ENCODE measurements at places on chromosomes 1 and 21.
A peak's percentile ranks its signal among the peaks of the same experiment; 100 is the strongest.

GRCh38 chr1:28301368-28302174 is 27.3 kb upstream of the MED18 start:
- no peak for DNase-seq

DNA sequence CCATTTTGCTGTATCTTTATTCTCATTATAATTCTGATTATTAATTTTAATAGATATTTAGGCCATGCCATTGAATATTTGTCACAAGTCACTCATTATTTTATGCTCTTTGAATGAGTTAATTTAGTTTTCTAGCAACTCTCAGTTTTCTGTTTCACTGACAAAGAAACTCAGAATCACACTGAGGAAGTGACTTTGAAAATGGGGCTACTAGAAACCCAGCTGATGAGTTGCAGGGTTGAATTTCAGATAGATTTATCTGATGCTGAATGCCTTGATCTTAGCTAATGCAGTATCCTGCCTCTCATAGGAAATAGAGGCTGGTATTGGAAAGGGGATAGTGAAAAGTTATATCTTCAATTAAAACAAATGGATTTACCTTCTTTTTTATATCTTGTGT is 67.4 kb upstream of the PLA2G4A start:
- no peak for DNase-seq

- DNase-seq: no peak
Measured at GRCh38 chr1:86154571-86155050, 2.0 kb downstream of the COL24A1 start.

DNA sequence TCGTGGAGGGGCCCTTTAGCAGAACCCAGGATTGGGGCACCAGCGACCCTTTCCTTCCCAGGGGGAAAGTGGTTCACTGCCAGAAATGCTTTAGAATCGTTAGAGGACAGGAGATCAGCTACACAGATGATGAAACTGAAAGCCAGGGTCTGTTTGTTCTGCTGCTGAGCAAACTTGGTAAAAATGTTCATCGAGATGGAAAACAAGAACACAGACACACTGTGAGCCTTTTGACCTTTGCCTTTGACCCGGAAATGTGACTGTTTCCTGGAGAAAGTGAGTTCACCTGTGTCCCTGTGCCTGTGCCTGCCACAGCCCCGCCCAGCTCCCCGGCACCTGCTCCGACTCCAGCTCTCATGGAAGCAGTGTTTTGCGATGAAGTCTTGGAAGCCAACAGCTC is 234.3 kb downstream of the CAMTA1 start:
- no peak for DNase-seq

DNA sequence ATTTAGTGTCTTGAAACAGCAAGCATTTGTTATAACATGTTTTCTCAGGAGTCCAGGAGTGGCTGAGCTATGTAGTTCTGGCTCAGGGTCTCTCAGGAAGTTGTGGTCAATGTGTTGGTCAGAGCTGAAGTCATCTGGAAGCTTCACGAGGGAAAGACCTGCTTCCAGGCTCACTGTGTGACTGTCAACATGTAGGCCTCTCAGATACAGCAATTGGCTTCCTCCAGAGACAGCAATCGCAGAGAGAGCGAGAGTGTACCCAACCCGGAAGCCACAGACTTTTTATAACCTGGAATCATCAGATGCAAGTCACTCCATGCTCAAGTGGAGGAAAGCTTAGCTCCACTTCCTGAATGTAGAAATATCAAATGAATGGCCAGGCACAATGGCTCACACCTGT is 40.9 kb downstream of the TNFRSF9 start:
- no peak for DNase-seq

- DNase-seq: no peak
Measured at GRCh38 chr21:22711636-22712035, 1713.4 kb downstream of the NCAM2 start.

DNA sequence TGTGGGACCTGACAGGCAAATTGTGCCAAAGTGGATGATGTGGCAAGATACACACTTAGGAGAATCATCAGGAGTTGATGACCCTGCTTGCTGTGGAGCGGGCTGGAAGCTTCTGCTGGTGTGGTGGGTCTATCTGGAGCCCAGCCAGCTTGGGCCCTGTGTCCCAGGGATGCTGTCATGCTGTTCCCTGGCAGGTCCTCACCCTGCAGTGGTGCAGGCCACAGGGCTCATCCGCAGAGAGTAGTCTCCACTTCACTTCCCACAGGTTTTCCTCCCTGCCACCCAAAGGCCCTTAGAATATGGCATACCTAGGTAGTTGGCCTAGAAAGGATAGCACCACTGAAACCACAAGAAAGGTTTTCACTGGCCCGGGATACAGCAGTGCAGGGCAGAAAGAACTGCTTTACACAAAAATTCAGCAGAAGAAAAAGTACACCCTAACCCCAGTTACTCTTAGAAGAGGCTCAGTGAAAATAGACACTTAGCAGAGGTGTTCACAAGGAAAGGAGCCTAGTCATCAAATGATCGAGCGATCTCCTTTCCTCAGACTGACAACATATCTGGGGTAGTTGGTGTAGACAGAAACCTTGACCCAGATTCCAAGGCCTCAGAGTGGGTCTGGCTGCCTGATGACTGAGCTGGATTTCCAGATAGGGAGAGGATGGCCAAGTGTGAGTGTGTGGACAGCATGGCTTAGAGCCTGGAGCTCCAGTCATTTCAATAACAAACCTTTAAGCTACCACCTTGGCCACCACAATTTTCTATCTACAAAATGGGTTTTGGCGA is 1.3 kb upstream of the C1orf226 start:
- no peak for DNase-seq

DNA sequence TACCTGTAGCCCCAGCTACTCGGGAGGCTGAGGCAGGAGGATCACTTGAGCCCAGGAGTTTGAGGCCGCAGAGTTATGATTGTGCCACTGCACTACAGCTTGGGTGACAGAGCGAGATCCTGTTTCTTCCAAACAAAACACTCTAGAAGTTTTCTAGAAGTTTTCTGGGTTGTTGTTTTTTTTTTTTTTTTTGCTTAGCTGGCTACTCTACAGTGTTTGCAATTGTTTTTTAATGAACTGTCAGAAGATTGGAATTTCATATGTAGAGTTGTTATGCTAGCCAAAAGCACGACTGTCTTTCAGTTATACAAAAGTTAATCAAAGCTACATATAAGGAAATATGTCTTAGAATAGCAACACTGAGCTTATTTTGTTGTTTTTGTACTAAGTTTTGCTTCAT is 30.9 kb upstream of the NEXN start:
- no peak for DNase-seq

DNA sequence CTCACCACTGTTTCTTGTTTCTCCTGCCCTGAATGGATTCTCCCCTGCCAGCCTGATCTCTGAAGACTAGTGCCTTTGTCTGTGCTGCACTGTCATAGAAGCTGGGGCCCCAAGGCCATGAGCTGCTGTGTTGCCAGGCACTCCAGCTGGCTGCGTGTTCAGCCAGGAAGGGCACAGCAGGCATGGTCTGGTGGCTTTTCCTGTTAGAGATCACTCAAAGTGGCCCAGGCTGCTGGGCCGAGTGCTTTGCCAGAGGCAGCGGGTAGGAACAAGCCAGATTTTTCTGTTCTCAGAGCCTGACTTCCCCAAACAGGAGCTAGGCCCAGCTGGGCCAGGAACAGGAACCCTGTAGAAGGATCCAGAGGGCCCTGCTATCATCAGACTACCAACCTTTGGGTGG is 5.2 kb downstream of the ADPRS start:
- no peak for DNase-seq

- DNase-seq: no peak
Measured at GRCh38 chr1:219826290-219826689, 102.1 kb downstream of the SLC30A10 start.

GRCh38 chr1:94143809-94144176 is 22.8 kb upstream of the ABCA4 start:
- DNase-seq: no peak

DNA sequence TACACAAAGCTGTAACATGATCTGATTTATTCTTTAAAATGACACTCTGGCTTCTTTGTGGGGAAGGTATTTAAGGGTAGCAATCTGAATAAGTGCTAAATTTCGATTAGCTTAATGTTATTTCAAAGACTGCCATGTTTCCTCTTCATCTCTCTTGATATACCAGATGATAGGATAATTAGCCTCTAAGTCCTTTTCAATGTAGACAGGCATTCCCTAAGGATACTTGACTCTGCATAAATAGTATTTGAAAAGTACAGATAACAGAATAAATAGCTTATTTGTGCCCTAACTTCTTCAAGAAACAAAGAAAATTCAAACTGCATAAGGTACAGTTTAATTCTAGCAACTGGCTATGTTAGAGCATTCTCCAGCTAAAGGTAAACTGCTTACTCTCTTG is 46.2 kb downstream of the ARHGAP29 start:
- no peak for DNase-seq

DNA sequence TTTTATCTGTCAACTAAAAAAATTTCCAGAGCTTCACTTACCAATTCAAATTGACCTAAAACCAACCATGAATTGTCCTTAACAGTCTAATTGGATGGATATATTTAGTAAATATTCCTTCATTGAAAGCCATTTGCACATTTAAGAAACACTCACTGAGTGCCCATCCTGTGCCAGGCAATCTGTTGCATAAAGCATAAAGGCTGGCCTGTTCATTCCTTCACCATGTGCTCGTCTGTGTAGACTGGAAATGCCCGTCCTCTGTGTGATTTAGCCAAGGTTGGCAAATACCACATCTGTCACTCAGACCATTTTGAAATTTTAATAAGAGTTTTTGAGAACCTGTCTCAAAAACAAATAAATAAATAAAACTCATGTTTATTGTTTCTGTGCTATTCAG is 57.1 kb downstream of the ZNF684 start:
- DNase-seq: no peak

GRCh38 chr1:248862998-248863881 is 4.4 kb upstream of the ZNF692 start:
- peak; percentile 68 for DNase-seq

DNA sequence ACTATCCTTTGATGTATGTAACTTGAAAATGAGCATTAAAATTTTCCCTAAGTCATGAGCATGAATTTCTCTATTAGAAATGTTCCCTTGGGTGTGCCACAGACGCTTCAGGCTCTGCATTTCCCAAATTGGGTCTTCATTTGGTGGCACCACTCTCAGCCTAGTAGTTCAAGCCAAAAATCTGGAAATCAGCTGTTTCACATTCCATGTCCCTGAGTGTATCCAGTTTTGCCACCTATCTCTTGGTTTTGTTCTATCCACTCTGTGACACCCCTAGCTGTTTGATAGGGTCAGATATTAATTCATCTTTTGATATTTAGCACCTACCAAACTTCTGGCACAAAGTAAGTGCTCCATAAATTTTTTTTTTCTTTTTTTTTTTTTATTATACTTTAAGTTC is 89.5 kb upstream of the DPH5 start:
- no peak for DNase-seq

DNA sequence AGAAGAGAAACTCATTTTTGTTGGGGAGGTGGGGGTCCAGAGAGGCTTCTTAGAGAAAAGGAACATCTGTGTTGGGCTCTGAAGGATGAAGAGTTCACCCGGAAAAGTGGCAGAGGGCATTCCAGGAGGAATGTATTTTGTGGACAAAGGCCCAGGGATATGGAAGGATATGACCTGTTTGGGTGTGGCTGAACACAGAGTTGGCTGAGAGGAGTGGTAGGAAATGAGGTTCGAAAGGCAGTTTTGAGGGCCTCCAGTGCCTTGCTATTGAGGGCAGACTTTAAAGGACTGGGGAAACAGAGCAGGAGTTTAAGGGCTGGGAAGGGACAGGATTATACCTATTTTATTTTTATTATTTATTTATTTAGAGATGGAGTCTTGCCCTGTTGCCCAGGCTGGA is 27.3 kb upstream of the WASF2 start:
- DNase-seq: no peak

DNA sequence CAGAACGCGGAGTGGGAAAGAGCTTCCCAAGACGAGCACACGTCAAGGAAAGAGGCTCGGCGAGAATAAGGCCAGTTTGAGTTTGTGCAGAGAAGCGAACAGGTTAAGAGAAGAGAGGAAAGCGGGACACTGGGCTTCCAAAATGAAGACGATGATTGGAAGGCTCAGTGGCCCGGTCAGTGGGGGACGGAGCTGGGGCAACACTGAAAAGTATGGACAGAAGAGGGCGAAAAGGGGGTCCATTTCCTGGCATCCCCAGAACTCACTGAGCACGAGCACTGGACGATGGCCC is 258 bp downstream of the CCT3 start:
- DNase-seq: peak; percentile 12

DNA sequence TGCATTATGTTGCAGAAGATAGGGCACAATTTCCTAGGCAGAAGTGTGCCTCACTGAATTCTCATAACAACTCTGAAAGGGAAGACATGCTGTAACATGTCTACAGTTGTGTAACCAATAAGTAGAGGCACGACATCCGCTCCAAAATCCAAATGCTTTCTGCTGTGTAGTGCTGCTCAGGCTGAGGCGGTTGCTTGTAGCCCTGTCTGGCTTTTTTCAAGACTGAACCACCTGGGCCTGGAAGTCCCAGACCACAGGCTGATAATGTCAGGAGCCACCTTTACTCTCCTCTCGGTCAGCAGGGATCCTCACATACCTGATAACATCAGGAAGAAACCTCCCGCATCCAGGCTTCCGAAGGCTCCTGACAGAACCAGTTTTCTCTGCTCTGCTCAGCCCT is 10.9 kb downstream of the AKNAD1 start:
- no peak for DNase-seq

GRCh38 chr1:229378586-229379367 is 35.9 kb upstream of the CCSAP start:
- no peak for DNase-seq

DNA sequence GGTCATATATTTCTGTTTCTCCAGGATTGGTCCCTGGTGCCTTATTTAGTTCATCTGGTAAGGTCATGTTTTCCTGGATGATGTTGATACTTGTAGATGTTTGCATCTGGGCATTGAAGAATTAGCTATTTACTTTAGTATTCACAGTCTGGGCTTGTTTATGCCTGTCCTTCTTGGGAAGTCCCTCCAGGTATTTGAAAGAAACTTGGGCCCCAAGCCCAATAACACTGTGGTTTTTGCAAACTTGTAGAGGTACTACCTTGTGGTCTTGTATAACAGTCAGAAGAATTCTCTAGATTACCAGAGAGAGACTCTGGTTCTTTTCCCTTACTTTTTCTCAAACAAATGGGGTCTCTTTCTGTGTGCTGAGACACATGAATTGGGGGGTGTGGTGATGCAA is 251.4 kb upstream of the B3GALT2 start:
- no peak for DNase-seq

DNA sequence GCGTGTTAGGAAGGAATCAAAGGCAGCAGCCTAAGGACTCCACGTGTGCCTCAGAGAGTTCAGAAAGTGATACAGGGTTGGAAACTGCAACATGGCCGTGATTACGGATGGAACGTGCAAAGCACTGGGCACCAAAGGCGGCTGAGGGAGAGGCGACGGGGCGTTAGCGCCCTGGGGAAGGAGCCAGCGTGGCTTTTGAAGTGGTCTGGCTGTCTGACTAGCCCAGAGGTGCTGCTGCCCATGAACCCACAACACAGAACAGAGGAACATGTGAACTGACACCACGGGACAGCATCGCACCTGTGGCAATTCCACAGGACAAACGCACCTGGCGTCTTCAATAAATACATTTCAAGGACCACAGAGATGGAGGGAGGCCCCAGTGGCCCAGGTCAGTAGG is 18.0 kb upstream of the TMEM52 start:
- no peak for DNase-seq

Data from stimulated activated CD4-positive, alpha-beta T cell treated with anti-CD3 and anti-CD28 coated beads, Interleukin-2, amount 100 ng/mL, for 4 hours (primary cell).